ENCODE measurements at places on chromosomes 1 and 21.

- no peak for DNase-seq
These were observed 10.2 kb downstream of the TMPRSS3 start for GRCh38 chr21:42385619-42386018.

DNA sequence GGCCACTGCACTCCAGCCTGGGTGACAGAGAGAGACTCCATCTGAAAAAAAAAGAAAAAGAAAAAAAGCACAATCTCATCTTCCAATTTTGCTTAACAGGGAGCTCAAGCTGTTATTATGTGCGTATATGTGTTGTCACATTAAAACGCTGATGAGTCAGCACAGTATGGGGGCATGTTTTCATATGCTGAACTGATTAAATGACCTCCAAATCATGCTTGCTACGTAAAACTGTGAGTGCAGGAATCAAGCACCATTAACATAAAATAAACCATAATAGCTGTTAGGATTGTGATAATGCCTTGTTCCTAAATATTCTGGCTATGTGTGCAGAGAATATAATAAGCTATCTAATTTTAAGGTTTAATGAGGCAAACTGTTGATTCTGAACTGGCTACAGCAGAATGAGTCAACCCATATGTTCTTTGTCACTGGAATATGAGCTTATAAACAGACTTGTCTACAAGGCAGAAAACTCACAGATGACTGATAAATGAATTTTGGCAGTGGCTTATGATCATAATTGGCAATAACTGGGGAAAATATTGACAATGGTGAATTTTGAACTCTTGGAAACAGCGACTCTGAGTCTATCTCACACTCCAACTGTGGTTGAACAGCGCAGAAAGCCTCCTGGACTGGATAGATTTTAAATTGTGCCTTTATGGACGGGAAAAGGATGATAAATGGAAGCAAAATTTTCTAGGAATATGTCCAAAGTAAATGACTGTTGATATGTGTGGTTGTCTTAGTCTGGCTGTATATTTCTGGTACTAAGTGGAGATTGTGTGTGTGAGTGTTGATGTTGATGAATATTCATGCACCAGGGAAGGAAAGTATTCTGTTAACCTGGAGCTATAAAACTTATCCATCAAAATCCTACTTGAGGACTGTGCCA, 75.5 kb downstream of the VCAM1 start:
- no peak for DNase-seq

DNA sequence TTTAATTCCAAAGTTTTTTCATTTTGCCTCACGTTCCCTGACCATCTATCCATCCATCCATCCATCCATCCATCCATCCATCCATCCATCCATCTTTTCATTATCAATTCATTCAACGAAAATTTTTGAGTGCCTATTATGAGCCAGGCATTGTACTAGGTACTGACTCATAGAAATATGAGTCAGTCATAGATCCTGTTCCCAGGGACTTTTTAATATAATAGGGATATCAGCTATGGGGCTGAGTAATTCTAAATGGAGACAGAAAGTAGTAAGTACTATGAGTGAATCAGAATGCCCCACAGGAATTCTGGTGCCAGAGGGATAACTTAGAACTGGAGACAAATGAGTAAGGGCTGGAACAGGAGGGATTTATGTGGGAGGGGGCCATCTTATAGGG, 49.8 kb upstream of the GNG12 start:
- DNase-seq, result no peak

- DNase-seq, result no peak
These were observed 214.2 kb downstream of the DENND1B start for GRCh38 chr1:197561041-197561440.

- DNase-seq, result no peak
These were observed 2.6 kb upstream of the HES5 start for GRCh38 chr1:2532485-2533160.

DNA sequence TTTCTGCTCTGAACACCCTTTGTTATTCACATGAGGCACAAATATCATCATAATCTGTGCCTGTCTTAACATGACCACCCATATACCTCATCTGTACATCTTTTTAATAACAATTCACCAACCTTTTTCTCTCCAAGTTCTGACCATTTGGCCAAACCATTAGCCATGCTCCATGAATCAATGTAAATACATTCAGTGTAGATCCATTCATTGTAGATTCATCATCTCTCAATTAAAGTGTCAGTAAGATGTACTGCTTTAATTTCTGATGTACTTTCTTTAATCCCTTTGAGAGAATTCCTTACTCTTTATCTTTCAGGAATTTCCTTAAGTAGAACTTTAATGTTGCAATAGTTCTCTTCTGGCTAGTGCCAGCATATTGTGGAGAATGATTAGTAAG, 126.2 kb upstream of the LRRC7 start:
- no peak for DNase-seq

- no peak for DNase-seq
These were observed 17.9 kb downstream of the ACBD6 start for GRCh38 chr1:180484490-180484889.

DNA sequence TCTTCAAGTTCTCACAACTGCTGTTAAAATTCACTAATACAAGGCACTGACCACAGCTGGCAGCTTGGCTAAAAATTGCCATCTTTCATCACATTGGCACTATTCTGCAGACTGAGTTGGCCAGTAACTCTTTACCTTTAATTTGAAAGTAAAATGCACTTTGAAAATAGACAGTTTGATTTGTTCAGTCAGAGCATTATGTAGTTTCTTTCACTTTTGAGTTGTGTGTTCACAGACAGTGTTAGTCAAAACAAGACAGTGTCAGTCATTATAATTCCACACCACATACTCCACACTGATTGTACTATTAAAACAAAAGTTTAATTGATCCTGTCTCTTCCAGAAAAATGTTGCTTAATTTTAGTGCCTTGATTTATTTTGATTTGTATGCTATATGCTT, 160.7 kb downstream of the SDCCAG8 start:
- no peak for DNase-seq

GRCh38 chr1:214317300-214317699, 36.3 kb downstream of the SMYD2 start:
- DNase-seq, result no peak

- DNase-seq, result no peak
These were observed 96.5 kb downstream of the LIPI start for GRCh38 chr21:14114251-14114650.

GRCh38 chr1:241828463-241829021, 19.5 kb upstream of the EXO1 start:
- DNase-seq, result no peak

DNA sequence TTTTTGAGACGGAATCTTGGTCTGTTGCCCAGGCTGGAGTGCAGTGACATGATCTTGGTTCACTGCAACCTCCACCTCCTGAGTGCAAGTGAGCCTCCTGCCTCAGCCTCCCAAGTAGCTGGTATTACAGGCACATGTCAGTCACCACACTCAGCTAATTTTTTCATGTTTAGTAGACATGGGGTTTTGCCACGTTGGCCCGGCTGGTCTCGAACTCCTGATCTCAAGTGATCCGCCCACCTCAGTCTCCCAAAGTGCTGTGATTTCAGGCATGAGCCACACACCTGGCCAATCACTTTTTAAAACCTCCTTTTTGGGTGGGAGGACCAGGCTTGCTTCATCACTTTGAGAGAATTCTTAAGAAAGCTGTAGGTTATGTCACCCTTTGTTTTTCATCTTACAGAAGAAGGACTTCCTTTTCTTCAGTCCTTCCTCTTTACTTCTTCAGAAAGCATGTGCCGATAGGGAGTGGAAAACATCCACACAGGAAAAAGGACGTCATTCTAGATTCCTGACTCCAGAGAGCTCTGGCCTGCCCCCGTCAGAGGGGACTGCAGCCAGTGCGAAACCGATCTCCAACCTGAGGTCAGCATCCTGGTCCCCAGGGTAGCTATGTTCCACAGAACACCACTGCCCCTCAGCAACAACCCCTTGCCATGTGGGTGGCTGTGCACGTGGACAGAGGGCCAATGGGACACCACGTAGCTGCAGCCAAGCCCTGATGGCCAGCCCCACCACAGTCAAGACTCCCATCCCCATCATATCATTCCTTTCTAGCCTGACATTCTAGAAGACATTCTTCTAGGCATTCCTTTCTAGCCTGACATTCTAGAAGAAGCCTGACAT, 21.9 kb downstream of the NCF2 start:
- no peak for DNase-seq

- DNase-seq, result no peak
These were observed 383.5 kb upstream of the B3GALT2 start for GRCh38 chr1:193569983-193570269.

All from D721Med (cell line).